ENCODE measurements at places on chromosomes 6 and 20.

DNA sequence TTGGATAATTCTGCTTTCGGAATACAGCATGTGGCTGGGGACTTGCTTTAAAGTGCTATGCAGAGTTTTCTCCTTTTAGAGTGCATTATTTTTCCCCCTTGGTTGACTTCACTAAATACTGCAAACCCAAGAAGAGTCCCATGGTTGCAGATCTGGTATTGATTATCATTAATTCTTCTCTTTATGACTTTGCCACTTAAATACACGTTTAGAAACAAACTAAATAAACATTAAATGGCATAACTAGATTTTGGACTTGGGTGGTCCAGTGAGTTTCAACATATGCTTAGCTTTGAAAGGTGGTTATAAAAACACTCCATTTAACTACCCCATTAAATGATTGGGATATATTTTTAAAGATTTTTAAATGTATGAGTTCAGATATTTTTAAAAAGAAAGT is 279.2 kb downstream of the SOX4 start:
- DNase-seq: no peak

DNA sequence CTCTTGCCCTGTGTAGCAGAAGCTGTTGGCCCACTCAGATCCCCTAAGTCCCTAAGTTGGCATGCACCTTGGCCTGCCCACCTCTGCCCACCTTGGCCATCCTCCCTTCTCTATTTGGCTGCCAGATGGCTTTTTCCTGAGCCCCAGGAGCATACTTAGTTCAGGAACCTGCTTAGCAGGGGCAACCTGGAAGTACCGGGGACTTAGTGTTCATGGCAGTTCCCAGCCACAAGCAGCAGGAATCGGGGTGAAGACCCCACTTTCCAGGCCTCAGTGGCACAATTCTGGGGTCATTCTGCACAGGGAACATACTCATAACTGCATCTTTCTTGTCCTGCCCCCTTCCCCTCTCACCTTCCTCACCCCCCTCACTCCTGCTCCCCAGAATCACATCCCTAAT is 158.0 kb upstream of the PMEPA1 start:
- DNase-seq: no peak

DNA sequence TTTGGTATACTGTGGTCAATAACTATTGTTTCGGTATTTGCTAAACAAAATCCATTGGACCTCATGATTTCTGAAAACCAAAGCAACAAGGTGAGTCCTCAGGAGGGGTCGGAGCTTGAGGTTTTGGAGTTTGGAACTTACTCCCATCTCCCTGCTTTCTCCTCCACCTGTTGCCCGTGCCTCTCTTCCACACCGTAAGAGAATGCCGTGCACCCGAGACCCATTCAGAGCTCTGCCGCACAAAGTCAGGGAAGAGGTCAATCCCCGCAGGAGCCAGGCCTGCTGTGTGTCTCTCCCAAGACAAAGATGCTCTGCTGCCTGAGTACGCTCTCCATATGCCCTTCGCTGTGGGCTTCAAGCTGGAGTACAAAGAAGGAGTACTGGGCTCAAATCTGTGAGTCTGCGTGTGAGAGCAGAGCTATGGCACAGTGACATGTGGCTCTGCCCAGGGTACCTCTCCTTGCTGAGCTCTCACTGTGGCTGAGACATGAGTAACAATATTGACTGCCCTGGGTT is 23.9 kb downstream of the PXDC1 start:
- DNase-seq: no peak

GRCh38 chr6:16108921-16109658 is 19.8 kb upstream of the MYLIP start:
- no peak for DNase-seq

GRCh38 chr6:62367601-62368000 is 81.6 kb upstream of the KHDRBS2 start:
- DNase-seq: no peak

All from non-pigmented ciliary epithelial cell (primary cell).